ENCODE measurements at places on chromosomes 16 and 17.

DNA sequence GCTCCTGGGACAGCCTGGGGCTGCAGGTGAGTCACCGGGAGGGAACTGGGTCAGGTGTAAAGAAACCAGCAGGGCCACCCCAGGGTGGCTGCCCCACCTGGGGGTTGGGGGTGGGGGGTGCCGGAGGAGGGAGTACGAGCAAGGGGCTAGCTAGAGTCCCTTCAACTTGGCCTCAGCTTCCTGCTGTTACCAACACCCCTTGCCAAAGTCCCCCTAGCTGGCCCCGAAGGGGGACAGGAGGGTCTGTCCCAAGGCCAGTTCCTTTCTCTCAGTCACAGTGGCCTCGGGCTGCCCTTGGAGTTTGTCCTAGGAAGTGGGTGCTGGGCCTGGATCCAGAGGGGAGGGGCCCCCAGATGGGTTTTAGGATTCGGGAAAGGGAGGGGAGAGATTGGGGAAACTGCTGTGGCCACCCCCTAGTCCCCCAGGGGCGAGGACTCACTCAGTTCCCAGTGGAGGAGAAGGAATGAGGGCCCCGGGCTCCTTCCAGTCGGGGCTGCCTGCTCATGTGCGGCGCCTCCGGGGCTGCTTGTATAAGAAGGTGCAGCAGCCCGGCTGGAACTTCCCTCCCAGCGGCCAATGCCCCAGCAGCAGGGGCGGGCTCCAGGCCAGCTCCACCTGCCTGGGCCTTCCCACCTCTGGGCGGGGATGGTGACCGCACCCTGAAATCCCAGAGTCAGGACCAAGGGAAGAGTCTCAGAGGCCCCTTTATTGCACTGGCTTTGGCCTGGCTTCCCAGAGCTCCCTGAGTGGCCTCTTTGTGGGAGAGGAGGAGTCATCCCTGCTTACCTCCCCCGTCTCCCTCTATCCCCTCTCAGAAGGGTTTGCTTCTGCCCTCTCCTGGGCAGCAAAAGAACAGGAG lies 7.3 kb downstream of the ARHGAP27 start:
- no peaks in the 10 kb centered on the region for H3K36me3 ChIP-seq
- H3K4me3 ChIP-seq = no peak overlapping the region
- H3K4me1 ChIP-seq = peaks cover 15% of the 10 kb centered on the region
- H3K27me3 ChIP-seq = no peaks in the 10 kb centered on the region
- H3K27ac ChIP-seq = no peak overlapping the region

DNA sequence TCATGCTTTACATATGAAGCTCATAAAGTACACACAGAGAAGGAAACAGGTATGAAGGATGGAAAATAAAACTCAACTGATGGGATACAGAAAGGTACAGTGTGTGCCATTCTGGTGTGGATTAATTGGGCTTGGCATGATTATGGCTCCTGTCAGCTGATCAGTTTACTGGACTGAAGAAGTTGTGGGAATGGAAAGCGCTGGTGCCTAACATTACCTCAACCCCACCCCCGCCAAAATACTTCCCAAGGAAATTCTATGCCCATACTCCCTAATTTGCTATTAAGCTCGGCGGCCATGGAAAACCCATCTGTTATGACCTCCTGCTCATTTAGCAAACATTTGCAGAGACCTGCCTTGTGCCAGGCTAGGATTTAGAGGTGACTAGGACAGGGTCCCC lies 16.6 kb upstream of the PMFBP1 start:
- DNase-seq = no peak
- H3K36me3 ChIP-seq = no peaks in the 10 kb centered on the region
- H3K4me1 ChIP-seq = no peaks in the 10 kb centered on the region
- H3K4me3 ChIP-seq = no peak overlapping the region

DNA sequence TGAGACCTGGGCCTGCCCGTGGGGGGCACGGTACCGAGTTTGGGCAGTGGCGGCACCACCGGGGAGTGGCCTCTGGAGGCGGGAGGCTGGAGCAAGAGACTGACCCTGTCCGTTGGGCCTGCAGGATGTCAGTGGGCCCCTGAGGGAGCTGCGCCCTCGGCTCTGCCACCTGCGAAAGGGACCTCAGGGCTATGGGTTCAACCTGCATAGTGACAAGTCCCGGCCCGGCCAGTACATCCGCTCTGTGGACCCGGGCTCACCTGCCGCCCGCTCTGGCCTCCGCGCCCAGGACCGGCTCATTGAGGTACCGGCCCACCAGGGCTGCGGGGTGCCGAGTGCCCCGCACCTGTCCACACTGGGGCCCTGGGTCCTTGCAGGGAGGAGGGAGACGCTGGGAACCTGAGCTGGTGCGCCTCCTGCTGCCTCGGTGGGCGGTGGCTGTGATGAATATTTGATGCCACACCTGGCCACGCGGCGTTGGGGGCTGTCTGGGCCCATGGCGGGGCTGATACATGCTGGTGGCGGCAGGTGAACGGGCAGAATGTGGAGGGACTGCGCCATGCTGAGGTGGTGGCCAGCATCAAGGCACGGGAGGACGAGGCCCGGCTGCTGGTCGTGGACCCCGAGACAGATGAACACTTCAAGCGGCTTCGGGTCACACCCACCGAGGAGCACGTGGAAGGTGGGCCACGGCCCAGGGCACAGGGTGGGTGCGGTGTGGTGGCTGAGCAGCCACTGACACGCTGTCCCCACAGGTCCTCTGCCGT lies 9.7 kb downstream of the NHERF2 start:
- H3K27ac ChIP-seq = no peak overlapping the region
- no peak for DNase-seq
- H3K36me3 ChIP-seq = no peaks in the 10 kb centered on the region
- no peak overlapping the region for H3K4me3 ChIP-seq
- H3K4me1 ChIP-seq = no peaks in the 10 kb centered on the region

DNA sequence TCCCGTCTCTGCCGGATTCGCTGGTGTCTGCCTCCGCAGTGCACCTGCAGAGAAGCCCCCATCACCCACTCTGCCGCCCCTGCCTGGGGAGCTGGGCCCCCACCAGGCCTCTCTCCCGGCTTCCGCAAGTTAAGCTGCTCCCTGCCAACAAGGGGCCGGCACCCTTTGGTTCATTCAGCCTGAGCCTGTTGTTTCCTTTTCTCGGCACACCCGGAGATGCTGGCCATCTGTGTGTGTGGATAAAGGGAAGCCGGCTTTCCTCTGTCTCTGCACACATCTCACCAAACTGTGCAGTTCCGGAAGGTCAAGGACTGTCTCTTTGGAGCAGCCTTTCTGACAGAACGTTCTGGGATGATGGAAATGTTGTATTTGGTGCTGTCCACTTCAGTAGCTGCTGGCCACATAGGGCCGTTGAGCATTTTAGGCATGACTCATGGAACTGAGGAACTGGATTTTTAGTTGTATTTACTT lies 6.8 kb downstream of the MAPK8IP3 start:
- H3K4me3 ChIP-seq = no peak overlapping the region
- H3K27me3 ChIP-seq = no peaks in the 10 kb centered on the region
- no peak overlapping the region for H3K27ac ChIP-seq
- H3K36me3 ChIP-seq = peaks cover 36% of the 10 kb centered on the region
- DNase-seq = no peak

GRCh38 chr17:56322991-56323390 lies 169.7 kb downstream of the ANKFN1 start:
- no peak overlapping the region for H3K27ac ChIP-seq
- peaks cover 14% of the 10 kb centered on the region for H3K27me3 ChIP-seq
- no peaks in the 10 kb centered on the region for H3K4me1 ChIP-seq
- H3K36me3 ChIP-seq = no peaks in the 10 kb centered on the region
- no peak overlapping the region for H3K4me3 ChIP-seq
- DNase-seq = no peak

GRCh38 chr17:72223866-72224291 lies 103.1 kb downstream of the SOX9 start:
- H3K27ac ChIP-seq = no peak overlapping the region
- no peak for DNase-seq
- no peaks in the 10 kb centered on the region for H3K4me1 ChIP-seq
- no peak overlapping the region for H3K4me3 ChIP-seq
- H3K27me3 ChIP-seq = peaks cover 23% of the 10 kb centered on the region
- H3K36me3 ChIP-seq = no peaks in the 10 kb centered on the region
